ENCODE measurements at places on chromosomes 11 and 22. TPM values are rescaled to one million over a fixed set of nuclear protein-coding genes. Genes with fewer than 3 reads are reported as not detected.

The ZP1 gene
- not detected for total RNA-seq

The GAL3ST3 gene
- 0.14 TPM for total RNA-seq

- DNase-seq: no peak
These were observed 7.3 kb upstream of the C11orf86 start for GRCh38 chr11:66967670-66968425.

- no peak for DNase-seq
These were observed 31.5 kb upstream of the PDE2A start for GRCh38 chr11:72705442-72706365.
